ENCODE measurements at places on chromosomes 2 and 18.
A peak's percentile ranks its signal among the peaks of the same experiment; 100 is the strongest.

DNA sequence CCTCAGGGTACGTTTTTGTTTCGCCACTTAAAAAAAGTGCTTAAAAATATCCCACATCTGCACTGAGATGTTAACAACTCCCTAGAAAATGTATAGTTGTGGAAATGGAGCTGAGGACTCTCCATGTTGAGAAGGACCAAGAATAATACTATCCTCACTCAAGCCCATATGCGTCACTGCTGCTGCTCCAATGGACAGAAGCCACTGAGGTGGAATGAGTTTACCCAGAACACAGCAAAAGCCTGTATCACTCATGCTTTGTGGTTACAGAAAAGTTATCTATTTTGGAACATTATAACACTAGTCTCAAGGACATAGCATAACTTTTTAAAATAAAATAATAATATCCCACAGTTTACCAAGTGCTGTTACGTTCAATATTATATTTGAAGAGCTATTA lies 31.9 kb downstream of the DSC3 start:
- DNase-seq = no peak

GRCh38 chr2:189609853-189610252 lies 29.3 kb upstream of the SLC40A1 start:
- DNase-seq = no peak

GRCh38 chr2:42493468-42494354 lies at the start of gene KCNG3:
TSS of gene KCNG3 (minus strand) at chr2:42493982. CDS start at chr2:42493501, 481 bp downstream.
- peak; percentile 71 for DNase-seq

DNA sequence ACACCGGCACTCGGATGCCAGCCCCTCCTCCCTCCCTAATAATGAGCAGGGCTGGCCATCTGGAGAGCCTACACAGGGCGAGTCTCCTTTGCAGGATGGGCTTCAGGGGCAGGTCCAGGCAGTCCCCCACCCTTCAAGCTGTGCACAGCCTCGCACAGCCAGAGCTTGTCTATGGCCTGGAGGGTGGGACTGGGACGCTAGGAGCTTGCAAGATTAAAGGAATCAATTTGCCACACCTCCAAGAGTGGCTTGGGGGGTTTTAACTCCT lies 43.9 kb upstream of the OTOF start:
- no peak for DNase-seq

GRCh38 chr2:9897331-9897737 lies 54.1 kb downstream of the TAF1B start:
- DNase-seq = no peak

DNA sequence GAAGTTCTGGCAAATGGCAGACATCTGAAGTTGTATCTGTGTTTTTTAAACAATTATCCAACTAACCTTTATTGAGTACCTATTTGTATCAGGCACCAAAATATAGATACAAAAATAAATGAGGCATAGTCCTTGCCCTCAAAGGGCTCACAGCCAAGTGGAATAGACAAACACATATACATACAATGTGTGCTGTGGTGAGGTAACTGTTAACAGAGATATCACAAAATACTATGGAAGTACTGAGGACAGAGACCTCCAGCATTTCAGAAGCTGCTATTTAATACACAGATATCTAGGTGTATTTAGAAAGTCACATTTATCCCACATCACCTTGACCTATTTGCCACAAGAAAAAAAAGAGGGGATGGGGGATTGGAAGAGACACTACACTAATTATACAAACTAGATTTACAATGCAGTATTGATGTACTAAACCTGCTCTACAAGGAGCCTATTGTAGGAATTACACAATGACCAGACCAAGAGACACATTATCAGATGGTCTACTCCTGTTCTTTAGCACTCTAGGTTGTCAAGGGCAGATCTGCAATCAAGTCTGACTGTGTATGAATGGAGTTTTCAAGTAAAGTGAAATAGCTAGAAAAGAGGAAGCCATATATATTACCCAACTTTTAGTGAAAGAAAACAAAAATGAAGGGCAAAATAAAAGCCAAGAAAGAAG lies 62.2 kb downstream of the SPIRE1 start:
- DNase-seq = no peak

DNA sequence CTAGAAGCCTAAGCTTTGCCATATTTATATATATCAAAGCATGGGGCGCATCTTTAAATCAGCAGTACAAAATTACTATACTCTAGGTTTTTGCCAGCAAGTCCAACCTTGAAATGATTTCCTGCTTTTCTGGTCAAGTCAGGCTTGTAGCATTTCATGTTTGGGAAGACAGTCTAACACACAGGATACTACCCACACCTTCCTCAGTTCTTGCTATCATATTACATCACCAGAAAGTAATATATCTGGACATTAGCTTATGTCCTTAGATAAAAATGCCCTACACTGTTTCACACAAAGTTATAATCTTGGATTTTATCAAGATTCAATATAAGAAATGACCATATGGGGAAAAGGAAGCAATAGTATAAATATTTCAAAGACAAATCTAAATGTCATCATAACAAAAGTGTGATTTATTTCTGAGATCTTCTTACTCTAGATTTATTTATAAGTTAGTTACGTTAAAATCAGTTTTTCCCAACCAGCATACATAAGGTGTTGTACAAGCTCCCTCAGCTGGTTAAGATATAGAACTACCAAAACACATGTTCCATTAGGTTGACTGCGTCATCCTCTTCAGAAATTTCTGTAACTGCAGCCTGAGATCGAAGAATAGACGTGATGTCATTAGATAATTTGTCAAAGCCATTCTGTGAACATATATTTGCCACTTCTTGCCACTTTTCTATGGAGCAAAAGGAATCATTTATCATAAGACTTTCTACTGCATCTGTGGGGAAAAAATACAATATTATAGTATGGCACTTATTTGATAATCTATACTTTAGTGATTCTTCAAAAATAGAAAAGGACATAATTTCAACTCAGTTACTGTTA lies 56.6 kb downstream of the CLHC1 start:
- no peak for DNase-seq

DNA sequence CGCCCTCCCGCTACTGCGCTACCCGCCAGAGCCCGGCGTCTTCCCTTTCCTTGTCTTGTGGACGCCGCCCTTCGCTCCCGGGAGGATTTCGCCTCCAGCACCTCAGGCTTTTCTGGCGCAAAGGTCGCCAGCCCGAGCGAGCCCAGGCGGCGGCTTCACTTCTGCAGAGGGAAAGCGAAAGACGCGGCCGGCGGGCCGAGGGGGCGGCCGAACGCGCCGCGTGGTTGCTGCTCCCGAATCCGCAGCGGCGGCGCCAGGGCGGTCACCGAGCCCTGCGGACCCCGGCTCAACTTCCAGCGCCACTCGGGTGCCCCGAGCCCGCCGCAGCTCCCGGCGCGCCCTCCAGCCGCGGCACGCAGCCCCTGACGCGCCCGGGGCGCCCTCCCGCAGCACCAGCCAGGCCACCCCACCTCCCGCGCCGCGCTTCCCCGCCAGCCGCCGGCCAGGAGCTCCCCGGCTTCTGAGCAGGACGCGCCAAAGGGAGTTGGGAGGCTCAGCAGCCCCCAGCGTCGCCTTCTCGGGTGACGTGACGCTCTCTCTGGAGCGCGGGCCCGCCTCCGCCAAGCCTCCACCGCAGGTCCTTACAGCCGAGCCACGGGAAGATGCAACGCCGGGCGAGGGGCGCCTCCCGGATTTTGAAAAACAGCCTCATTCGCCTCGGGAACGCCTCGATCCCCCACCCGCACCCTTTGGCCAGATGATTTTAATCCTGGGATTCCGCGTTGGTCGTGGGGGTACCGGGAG lies 84.9 kb upstream of the EPB41L3 start:
- no peak for DNase-seq

- no peak for DNase-seq
Measured at GRCh38 chr2:241272303-241273209, 42.9 kb downstream of the HDLBP start.

GRCh38 chr18:70411307-70411706 lies 122.5 kb downstream of the SOCS6 start:
- DNase-seq = no peak

- peak; percentile 76 for DNase-seq
Measured at GRCh38 chr2:179664972-179665812, 196.2 kb downstream of the ZNF385B start.

DNA sequence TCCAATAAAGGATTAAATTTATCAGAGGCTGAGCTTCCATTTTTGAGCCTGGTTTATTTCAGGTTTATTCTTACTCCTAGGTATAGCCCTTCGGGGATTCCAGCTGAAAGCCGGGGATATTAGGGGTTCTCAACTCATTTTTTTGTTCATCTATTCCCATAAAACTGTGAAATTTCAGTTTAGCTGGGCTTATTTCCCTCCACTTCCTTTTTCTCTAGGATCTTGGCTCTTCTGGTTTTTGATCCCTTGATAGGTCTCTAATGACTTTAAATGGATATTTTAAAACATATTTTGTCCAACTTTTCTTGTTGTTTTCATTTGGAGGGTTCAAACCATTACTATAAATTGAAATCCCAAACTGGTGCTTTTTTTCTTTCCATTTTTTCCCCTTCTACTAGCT lies 23.6 kb upstream of the ZNF512 start:
- no peak for DNase-seq
